ENCODE measurements at places on chromosomes 12 and 14.
A peak's percentile ranks its signal among the peaks of the same experiment; 100 is the strongest.

- DNase-seq: no peak
Measured at GRCh38 chr12:49352351-49352750, 5.7 kb downstream of the DNAJC22 start.

DNA sequence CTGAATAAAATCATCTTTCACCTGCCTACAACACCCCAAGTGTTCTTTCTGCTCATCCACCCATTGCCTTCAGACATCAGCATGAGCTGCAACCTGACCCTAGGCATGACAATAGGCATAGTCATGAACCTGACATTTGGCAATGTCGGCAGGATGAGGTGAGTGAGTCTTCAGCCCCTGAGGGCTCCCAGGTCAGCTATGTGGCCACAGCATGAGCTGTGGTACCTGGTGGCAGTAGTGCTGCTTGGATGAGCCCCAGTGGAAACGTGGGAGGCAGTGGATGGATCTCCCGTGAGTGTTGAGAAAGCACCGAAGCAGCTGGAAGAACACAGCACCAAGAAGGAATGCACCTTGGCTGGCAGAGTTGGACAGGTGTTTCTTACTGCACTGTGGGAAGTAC is 334.8 kb upstream of the FAR2 start:
- no peak for DNase-seq

- DNase-seq: no peak
Measured at GRCh38 chr14:75223664-75224154, 47.3 kb upstream of the TMED10 start.

DNA sequence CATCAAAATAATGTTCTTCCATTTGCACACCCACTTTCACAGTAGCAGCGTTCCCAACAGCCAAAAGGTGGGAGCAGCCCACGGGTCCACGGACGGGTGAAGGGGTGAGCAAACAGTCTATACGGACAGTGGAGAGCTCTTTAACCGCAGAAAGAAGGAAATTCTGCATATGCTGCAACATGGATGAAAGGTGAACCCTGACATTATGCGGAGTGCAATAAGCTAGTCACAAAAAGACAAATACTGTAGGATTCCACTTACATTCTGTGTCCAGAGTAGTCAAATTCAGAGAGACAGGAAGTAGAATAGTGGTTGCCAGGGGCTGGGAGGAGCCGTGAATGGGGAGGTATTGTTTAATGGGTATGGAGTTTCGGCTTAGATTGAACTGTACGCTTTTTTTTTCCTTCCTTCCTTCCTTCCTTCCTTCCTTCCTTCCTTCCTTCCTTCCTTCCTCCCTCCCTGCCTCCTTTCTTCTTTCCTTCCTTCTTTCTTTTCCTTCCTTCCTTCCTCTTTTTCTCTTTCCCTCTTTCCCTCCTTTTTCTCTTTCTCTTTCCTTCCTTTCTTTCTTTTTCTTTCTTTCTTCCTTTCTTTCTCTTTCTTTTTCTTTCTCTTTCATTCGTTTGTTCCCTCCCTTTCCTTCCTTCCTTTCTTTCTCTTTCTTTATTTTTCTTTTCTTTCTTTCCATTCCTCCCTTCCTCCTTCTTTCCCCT is 15.8 kb upstream of the ANKRD9 start:
- no peak for DNase-seq

DNA sequence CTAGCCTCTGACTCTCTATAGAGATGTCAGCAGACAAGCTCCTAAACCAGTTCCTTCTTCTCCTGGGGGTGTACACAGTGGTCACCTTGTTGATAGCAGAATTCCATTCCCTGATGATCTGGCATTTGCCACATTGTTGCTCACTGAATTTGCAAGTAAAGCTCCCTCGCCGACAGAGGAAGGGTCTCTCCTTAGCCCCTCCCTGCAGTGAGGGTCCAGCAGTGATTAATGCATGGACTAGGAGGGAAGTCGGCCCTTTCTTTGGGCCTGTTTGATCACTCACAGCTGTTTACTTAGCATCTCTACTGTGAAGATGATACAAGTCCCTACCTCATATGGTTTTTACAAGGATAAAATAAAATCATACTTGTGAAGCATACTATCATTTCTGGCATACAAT is 23.3 kb upstream of the APPL2 start:
- DNase-seq: no peak

GRCh38 chr14:100651999-100652508 is 64.8 kb upstream of the BEGAIN start:
- no peak for DNase-seq

- no peak for DNase-seq
Measured at GRCh38 chr14:65072256-65072655, 30.1 kb downstream of the MAX start.

DNA sequence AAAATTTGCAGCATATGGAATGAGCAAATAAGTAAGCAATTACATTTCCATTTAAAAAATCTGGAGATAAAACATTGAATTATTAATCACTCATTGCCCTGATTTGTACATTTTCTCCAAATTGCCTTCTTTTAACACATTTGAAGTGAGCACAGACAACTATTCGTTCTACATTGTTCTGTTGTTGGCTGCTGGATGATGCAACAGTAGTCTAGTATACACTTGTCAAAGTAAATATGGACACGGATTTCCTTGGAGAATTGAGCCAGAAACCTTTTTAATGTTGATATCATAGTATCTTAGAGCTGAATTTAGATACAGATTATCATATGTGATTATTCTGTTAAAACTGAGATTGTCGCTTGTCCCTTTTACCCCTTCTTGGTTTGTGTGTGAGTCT is 188.2 kb downstream of the FUT8 start:
- no peak for DNase-seq

DNA sequence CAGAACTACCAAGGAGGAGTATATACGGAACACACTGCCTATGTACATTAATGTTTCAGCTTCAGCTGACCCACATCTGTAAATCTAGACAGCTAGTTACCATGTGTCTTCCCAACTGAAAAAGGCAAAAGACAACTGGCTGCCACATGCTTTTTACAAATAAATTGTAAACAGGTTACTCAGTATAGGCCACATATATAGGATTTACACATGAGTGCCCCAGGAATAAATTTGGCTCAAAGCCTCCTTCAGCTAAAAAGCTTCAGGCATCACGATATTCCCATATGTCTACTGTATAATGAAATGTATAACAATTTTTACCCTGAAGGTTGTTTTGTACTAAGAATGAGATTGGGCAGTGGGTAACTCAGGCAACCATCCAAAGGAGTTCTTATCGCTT is 175.9 kb upstream of the BMP4 start:
- no peak for DNase-seq

- no peak for DNase-seq
Measured at GRCh38 chr14:25658988-25659387, 609.0 kb upstream of the STXBP6 start.

GRCh38 chr14:61178226-61179060 is 102.7 kb downstream of the TMEM30B start:
- DNase-seq: no peak

GRCh38 chr12:42686514-42687172 is 97.1 kb upstream of the PRICKLE1 start:
- no peak for DNase-seq

- DNase-seq: no peak
Measured at GRCh38 chr12:119145367-119145766, 33.4 kb upstream of the HSPB8 start.

- DNase-seq: no peak
Measured at GRCh38 chr12:112907415-112908157, 824 bp downstream of the OAS1 start.

GRCh38 chr12:108640802-108641445 is 7.2 kb upstream of the SELPLG start:
- no peak for DNase-seq

DNA sequence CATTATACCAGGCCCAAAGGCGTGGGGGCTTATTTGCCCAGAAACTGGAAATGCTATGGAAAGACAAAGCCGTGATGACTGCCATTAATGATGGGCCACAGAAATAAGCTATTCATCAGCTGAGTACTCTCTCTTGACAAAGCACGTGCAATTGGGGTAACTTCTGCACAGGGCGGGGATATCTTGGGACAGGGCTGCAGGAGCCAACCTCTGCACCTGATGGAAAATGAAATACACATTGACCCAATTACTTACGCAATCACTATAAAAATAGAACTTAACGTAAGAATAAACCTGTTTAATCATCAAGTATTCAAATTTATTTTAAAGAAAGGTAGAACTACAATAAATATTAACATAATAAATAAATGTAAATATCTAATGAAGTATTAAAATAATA is 180.1 kb upstream of the NTF3 start:
- no peak for DNase-seq

- no peak for DNase-seq
Measured at GRCh38 chr12:18141048-18141982, 51.3 kb upstream of the RERGL start.

DNA sequence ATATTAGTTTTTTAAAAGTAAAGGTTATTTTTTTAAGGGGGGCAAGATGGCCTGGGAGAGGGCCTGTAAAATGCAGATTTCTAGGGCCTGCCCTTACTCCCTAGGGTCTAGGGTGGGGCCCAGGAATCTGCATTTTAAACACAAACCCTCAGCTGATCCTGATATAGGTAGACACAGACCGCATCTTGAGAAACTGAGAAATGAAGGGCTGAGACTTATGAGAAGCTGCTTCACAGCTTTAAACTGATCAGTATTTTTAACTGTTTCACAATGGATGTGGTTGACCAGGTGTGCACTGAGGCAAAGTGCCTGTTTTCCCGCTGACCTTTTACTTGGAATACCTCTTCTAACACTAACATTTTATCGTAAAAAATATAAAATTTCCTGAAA is 84.0 kb downstream of the CCDC88C start:
- no peak for DNase-seq

- DNase-seq: peak; percentile 37
Measured at GRCh38 chr14:69612014-69612782, 802 bp downstream of the SUSD6 start.

- DNase-seq: no peak
Measured at GRCh38 chr14:72539661-72540315, 354.1 kb downstream of the DPF3 start.

DNA sequence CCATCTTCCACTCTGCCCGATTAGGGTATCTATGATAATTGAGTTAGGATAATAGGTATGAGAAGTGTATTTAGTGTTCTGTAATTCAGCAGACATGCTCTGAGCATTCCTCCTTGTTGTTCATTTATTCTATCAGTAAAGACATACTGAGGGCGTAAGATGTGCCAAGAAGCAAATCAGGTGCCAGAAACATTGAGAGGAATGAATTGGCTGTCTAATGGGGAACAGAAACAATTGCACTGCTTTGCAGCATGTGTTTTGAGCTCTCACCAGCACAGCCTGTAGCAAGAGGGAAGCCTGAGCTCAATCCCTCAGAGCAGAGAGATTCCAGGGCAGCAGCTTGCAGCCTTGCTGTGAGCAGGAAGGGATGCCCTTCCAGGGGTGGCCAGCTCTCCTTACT is 589.3 kb downstream of the BCL11B start:
- DNase-seq: no peak

DNA sequence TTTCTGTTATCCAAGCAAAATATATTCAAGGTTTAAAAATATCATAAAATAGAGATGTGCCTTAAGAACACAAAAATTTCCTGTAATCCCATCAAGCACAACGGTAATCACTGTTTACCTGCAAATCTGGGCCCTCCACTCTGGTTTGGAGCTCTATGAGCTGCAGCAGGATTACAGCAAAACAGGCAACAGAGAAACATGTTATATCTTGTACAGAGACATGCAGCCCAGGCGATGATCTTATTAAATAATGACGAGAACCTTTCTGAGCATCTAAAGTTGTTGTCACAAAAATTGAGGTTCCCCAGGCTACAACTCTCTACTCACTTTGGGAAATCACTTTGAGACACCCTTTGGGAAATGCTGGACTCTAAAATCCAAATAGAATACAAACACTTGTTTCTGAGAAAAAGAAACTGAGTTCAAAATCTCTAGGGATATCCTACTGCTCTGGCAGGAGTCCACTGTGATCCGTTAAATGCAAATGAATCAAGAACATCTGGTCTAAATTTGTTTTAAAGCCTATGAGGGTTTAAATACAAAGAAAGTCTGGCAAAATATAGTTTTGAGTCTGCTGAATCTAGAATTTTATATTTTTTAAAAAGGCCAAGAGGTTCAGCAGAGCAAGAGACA is 36.3 kb downstream of the STON2 start:
- DNase-seq: no peak

- DNase-seq: no peak
Measured at GRCh38 chr12:108459149-108459548, 55.9 kb upstream of the FICD start.

GRCh38 chr14:70789361-70789760 is 20.0 kb downstream of the MAP3K9 start:
- DNase-seq: no peak

DNA sequence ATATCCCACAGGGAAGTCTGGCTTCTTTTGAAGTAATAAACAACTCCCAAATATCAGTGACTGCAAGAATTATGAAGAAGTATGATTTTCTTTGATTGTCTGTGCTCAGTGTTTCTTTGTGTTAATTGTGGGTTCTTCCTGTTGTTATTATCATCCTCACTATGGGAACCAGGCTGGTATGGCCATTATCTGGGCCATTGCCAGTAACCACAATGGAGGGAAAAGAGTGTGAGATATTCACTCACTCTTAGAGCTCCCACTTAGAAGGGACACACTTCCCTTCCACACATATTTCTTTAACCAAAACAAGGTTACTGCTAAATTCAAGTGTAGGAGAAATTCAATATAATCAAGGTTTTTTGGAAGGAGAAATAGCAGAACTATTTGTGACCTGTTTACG is 503.7 kb downstream of the SLC6A15 start:
- no peak for DNase-seq

GRCh38 chr14:68584786-68585185 is 208.1 kb downstream of the ZFP36L1 start:
- no peak for DNase-seq

DNA sequence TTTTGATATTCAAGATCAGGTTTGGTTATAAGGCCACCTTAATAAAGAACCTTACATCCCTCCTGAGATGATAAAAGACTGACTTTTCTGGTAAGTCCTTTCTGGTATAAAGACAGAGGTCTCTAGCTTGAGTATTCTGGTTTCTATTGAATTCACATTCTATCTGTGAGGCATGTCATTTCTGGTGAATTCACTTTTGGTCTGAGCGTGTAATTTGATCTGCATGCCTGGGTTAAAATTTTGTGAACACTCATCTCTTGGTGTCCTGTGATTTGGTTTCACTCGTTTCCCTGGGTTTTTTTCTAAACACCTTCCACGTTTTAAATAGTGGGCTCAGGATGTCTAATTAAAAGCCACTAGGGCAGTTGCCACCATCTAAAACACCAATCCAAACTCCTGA is 12.2 kb downstream of the EIF5 start:
- DNase-seq: no peak

- DNase-seq: no peak
Measured at GRCh38 chr12:46677749-46678148, 148.0 kb downstream of the SLC38A4 start.
